NCI-H524 (cell line): ENCODE measurements at places on chromosomes 3 and 15.

DNA sequence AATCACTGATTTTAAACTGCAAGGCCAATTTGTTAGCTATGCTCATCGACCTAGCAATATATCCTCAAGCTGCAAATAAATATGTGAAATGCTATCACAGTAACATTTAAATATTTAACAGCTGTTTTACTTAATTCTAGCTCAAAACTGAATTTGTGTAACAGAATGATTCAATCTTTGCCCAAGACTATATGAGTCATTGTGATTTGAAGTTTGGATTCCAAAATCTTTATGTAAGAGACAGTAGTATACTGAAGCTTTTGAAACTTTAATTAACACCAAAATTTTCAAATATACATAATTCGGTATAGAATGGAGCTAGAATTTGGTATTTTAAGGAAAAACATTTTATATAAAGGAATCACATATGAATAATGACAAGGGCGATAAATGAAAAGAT, 603.0 kb upstream of the ROBO2 start:
- DNase-seq, result no peak

DNA sequence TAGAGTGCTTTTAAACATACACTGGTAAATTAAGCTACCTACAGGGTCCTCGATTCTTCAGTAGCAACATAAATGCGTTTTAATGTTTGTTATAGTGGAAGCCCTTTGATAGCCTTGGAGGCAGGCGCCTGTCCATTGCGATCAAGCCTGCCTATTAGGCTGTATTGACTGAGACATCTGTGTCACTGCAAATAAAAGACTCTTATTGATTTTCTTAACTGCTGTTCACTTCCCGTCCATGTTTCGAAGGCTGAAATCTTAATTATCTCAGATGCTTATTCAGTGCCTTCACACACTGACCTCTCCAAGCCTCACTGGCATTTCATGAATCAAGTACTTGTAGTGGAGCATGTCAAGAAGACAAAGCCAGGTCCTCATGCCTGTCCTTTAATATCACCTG, 51.1 kb downstream of the MAP2K5 start:
- DNase-seq, result no peak

DNA sequence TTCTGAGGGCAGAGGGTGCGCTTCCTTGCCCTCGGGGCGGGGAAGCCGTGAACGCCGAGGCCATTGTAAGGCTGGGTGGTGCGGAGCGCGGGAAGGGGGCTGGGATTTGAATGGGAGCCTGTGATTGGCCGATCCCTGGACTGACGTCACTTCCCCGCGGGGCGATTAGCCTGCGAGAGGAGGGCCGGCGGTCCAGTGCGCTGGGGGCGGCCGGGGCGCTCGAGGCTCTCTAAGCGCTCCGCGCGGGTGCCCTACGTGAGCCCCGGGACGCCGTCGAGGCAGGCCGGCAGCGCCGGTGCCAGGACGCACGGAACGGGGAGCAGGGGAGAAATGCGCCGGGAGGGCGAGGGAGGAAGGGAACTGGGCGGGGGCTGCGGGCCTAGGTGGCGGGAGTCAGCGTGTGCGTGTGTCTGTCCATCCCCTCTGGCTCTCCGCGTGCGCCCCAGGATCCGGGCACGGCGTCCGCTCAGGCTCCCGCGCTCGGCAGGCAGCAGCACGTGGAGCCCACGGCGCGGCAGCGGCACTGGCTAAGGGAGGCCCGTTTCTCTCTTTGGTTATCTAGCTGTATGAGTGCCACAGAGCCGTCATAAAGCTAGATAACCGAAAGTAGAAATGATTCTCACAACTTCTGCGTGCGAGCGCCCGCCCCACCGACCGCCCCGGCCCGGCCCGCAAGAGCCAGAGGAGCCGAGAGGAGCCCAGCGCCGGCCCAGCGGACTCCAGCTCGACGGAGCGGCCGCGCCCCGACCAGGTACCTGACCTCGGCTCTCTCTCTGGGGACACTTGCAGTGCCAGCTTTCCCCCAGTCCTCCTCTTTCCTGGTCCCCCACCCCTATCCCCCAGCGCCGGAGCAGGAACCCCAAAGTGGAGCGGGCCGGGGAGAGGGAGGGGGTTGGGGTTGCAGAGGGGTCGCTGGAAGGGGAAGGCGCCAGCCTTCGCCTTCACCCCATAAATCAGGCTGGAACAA, 33.1 kb upstream of the POLG start:
- DNase-seq, result peak; percentile 41

DNA sequence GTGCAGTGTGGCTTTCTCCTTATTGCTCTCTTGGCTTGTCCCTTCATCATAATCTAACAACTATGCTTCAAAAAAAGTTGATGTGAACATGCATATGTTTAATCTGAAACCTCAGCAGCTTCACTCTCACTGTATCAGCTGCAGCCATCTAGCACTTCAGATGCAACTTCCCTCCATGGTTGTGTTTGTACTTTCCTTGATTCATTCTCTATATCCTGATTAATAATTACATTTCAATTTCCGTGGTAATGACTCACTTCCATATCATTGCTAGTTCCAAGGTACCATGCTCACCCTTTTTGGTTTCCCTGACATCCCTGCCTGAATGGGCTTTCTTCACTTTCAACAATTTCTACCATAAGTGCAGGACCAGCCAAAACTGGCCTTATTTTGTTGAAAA, 51.2 kb downstream of the MDFIC2 start:
- no peak for DNase-seq

- no peak for DNase-seq
Observed at GRCh38 chr15:37017031-37017625, 83.2 kb downstream of the MEIS2 start.

DNA sequence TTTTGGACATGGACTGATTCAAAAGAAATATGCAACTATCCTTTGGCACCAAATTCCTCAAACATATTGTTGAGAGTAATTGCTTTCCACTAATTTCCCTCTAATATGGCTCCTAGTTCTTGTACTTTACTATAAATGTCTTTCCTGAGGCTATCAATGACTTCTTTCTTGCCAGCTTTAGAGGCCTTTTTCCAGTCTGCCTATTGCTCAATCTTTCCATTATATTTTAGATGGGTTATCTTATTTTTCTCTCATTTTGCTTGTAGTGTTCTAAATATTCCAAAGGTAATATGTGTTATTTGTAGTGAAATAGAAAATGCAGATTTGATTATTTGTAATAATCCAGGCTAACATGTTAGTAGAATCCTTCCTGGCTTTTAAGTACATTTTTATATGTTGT, 11.5 kb upstream of the TEX9 start:
- DNase-seq, result no peak

GRCh38 chr3:150073513-150073912, 102.8 kb upstream of the PFN2 start:
- DNase-seq, result no peak

- DNase-seq, result peak; percentile 75
Observed at GRCh38 chr3:21534462-21534861, 216.5 kb downstream of the ZNF385D start.

GRCh38 chr3:136672457-136672856, 79.7 kb downstream of the STAG1 start:
- no peak for DNase-seq

GRCh38 chr3:78798266-78798832, 969.4 kb downstream of the ROBO1 start:
- DNase-seq, result no peak

DNA sequence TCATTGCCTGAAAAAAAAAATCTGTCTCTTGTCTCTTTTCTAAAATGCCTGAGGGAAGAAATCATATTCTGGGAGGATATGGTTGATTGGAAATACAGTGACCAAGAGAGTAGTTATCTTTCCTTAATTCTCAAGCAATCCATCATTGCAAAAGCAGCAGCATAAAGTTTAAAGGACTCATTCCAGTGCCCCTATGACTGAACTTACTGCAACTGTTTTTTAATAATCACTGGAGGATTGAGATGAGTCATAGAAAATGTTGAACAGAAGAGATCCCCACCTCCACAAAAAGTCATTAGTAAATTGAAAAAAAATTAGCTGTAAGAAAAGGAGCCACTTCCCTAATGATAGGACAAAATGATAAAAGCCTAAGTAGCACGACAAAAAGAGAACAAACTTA, 121.5 kb downstream of the SLC9A9 start:
- no peak for DNase-seq

GRCh38 chr3:196660381-196661166, 21.1 kb downstream of the NRROS start:
- no peak for DNase-seq

DNA sequence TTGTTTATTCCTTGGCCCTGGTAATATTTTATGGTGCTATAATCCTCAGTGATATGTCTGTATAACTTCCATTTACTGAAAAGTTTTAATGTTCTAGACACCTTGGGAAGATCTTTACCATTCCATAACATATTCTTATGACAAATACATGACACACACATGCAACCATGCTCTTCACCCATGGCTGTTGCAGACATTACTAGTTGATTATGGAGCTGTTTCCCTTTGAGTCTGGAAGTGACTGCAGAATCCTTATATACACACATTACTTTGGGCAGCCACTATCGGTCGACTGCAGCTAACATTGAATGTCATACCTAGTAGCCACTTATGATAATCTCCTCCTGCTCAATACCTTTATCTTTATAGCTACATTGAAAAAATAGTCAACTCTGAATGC, 243.1 kb upstream of the ADAMTS9 start:
- no peak for DNase-seq

- no peak for DNase-seq
Observed at GRCh38 chr15:101296418-101297405, 1.7 kb upstream of the SNRPA1 start.

DNA sequence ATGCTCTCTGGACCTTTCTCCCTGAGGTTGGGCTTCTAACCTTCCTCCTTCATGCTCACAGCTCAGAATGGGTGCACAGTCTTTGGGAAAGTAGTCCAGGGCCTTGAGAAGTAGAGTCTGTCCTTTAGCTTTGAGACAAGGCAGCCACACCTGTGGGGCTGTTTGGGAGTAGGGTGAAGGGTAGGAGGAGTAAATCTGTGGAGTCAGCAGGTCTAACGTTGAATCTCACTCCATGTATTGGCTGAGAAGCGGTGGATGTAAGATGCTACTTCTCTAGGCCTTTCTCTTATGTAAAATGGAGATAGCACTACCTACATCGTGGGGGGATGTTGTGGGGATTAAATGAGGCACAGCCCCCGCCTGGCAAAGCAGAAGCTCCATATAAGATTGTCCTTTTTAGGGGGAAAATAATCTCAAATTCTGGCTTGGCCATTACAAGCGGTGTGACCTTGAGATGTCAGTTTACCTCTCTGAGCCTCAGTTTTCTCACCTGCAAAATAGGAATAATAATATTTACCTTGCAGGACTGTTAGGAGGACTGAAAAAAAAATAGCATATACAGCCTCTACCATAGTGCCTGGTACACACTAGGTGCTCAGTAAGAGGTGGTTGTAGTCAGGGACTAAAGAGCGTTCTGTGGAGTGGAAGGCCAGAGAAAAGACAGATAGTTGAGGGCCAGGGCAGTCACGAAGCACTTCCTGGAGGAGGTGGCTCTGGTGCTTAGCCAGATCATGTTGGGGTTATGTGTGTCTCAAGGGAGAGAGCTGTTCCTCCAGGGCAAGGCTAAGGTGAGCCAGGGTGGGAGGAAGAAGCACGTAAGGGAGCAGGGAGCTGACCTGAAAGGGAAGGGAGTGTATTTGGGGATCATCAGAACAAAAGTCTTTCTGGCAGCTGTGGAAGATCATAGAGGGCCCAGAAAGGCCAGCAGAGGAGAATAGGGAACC, 82.8 kb upstream of the MRPS22 start:
- DNase-seq, result no peak

DNA sequence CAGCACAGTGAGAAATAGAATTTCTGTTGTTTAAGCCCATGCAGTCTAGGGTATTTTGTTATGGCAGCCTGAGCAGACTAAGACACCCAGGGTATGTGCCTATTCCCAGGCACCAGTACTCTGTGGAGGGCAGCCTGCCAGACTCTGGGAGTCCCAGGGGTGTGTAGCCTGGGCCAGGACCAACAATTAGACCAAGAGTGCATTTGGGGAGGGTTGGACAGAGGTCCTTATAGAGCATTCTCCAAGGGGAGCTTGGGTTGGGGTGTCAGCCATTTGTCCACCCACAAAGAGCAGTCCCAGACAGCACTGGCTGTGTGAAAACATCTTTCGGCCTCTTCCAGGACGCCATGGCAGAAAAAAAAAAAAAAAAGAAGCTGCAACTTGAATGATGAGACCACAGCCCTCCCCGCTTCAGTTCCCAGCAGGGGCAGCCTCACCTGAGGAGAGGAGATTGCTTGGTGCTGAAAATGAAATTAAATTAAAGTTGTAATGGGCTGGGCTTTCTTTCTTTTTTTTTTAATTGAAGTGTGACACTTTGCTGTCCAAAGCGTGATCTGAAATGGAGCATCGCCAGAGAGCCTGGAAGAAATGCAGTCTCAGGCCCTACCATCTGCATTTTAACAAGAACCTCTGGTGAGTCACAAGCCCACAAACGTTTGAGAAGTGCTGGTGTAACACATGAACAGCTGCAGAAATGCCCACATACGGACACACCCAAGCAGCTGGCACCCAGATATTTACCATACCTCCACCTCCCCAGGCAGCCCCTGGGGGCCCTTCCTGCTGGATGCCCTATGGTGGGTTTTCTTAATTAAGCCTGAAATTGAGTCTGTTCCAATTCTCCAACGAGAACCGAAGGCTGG, 21.3 kb upstream of the CAV3 start:
- no peak for DNase-seq

DNA sequence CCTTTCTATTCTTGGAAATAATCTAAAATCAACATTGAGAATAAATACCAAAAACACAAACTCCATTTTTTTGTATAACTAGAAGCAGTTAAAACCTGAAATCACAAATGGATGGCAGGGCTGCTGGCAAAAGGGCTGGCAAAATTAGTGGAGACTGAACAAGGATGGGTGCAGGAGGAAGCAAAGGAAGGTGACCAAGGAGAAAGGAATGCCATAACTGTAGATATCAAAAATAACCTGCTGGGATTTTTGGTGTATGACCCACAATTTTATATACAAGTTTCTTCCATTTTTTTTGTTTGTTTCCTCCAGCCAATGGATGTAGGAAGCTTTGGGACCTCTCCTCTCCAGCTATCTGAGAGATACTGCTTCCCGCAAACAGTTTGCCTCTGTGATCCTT, 12.7 kb downstream of the CFAP44 start:
- DNase-seq, result no peak

GRCh38 chr3:115666920-115667737, 43.8 kb downstream of the GAP43 start:
- DNase-seq, result no peak

DNA sequence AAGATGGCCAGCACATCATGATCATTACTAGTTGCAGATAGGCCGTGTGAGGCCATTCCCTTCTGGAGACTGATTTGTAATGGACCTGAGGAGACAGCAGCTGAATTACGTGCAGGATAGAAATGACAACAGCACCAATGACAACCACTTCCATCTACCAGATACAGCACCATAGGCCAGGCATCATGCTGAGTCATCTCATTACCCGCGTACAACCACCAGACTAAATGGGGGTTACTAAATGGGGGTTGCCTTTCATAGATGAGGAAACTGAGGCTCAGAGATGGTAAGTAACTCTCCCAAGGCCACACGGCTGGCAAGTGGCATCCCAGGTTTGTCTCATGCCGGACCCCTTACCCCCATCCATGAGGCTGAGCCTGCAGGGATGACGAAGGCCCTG, 32.8 kb upstream of the FAM107A start:
- DNase-seq, result no peak

DNA sequence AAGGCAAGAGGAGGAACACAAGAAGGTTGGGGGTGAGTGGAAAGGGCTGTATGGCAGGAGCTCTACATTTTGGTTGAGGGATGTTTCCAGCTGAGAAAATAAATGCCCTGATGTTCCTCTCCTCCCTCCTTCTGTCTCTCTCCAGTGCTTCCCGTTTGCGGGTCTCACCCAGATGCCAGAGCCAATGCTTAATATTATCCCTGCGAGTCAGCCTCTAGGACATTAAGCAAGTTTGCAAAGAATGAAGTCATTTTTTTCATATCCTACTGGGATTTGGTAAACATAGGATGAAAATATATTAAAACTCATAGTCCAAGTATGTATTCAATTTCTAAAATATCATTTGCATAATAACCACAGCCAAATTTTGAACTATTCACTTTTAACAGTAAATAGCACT, 295.9 kb downstream of the CADM2 start:
- no peak for DNase-seq
